ENCODE measurements at places on chromosomes 12 and 14.

DNA sequence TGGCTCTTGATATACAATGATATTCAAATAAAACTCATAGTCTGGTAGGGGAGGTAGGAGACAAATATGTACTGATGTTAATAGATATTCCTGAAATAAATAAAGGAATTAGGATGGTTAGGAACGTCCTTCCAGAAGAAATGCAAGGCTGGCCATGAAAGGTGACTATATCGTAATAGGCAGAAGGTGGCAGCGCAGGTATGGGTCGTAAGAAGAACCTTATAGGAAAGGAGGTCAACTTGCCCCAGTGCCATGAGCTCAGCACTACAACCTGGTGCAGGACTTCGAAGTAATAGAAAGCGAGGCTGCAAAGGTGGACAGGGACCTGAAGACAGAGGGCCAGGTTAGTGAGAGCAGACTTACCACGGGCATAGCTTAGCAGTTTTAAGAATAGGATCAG, 55.3 kb upstream of the FGD4 start:
- DNase-seq: no peak

GRCh38 chr12:42981379-42981778, 391.8 kb upstream of the PRICKLE1 start:
- DNase-seq: no peak

DNA sequence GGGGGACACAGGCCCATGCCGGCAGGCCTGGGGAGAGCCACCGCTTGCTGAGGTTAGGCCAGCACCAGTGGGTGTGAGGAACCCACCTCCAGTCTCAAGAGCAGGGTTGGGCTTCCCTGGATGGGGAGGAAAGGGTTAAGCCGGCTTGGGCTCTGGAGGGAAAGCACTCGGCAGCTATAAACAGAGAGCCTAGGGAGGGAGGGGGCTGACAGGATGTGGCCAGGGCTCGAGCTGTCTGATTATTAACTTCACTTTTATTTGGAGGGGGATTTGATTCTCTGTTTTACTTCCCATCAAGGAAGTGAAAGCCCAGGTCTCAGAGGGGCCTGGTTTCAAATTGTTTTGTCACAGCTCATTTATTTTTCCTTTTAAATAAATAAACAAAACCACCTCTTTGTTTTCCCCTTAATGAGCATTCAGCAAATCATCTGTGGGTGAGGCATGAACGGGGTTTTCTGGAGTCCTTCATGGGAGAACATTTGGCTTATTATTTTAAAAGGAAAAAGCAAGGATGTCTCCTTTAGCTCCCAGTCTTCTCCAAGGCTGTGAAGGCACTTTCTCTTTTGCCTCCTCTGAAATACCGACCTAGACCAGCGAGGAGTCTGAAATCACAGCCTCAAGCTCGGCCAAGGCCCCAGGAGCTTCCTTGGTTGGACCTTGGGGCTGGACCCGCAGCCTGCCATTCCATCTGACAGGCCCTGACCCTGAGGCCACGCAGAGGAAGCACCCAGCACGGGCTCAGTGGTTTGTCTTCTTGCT, 21.9 kb upstream of the ZFP36L1 start:
- no peak for DNase-seq

DNA sequence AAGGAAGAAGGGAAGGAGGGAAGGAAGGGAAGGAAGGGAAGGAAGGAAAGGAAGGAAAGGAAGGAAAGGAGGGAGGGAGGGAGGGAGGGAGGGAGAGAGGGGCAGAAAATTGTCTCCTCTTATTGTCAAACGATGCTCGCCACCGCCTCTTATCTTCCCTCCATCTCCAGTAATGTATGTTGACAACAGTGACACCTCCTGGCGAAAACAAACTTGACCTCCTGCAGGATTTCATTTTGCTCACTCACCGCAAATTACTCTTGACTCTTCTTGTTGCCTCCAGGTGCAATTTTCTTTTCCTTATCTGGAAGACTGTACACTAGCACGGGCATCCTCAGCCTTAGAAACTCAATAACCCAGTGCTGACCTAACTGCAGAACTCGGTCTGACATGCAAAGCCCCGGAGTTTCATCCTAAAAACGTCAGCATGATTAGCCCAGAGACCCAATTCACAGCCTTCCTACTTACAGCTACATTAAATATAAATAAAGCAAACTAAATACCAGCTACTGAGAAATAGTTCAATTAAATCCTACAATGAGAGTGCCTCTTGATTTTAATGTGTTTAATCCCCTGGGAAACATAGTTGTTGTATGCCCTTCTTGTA, 512.4 kb upstream of the TMPO start:
- DNase-seq: no peak

DNA sequence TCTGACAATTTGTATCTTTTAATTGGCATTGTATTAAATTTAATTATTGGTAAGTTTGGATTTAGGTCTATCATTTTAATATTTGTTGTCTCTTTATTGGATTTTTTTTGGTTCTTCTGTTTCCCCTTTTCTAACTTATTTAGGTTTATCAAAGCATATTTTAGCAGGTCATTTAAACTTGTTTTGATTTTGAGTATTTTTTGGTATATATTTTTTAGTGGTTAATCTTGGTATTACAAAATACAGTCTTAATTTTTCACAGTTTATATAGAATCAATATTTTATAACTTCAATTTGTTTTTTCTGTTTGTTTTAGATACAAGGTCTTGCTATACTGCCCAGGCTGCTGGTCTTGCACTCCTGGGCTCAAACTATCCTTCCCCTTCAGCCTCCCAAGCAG, 15.5 kb upstream of the ADGRD1 start:
- DNase-seq: no peak
